ENCODE measurements at places on chromosomes 16 and 17. TPM values are rescaled to one million over a fixed set of nuclear protein-coding genes. Genes with fewer than 3 reads are reported as not detected.

DNA sequence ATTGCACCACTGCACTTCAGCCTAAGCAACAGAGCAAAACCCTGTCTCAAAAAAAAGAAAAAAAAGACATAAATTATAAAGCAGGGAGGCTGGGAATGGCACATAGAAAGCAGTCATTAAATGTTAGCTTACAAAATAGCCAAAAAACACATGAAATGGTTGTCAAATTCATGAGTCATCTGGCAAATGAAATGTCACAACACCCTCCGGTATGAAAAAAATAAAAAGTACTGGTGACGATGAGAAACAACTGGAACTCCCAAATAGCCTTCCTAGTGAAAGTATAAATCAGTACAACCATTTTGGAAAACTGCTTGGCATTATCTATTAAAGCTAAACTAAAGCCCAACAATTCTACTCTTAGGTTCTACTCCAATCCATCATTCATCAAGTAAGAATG, 3.5 kb upstream of the KATNB1 start:
- DNase-seq = no peak

DNA sequence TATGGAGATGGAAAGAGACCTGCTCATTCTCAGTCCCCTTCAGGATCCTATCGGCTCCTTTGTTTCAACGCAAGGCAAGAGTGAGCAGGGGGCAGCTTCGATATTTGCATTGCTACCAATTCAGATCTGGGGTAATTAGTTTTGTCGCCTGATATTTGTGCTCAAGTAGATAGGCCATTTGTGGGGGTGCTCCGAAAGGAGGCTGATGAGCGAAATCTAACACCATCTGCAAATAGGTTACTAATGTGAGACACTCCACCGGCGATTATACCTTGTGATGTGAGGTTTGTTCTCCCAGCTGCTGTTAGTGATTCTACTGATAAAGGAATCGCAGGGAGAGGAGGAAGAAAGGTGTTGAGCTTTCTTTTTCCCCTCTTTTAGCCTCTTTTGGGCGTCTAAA, 31.5 kb downstream of the WSCD1 start:
- no peak for DNase-seq

DNA sequence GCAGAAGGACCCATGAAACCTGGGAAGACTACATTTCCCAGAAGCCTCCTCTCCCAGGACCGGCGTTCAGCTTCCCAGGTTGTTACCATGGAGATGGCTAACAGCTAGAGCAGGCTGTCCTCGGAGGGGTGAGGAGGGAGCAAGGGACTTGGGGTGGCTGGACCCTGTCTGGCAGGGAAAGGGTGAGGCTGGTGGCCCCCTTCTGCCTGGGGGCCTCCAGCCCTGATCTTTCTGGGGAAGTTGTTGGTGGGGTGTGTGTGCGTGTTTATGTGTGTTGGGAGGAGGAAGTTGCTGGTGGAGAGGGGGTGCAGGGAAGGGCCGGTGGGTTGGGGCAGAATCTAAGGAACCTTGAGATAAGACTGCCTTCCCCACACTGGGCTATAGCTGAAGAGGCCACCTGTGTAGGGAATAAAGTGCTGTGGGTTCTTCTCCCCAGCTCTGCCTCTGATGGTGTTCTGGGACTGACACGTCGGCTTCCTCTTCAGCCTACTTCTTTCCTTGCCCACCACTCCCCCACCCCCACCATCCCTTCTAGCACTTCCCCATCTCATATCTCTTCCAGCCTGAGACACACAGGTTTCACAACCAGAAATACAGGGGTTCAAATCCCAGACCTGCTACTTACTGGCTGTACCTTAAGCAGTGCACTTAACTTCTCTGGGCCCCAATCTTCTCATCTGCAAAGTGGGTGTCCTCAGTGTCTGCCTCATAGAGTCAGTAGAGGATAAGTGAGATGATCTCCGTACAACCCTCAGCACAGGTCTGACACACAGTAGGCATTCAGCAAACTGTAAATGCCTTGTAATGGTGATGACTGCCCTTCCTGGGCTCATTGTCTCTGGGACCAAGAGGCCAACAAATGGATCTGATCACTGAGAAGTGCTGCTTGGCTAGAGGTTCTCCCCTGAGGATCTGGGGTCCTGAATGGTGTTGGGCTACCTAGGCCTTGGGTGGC, at the start of gene DRC7:
DRC7 (plus strand) TSS at position 82 of the 955 bp plus-strand sequence. CDS start 3,144 bp downstream, outside the sequence.
- DNase-seq = no peak

GRCh38 chr17:52606590-52606989, 448.1 kb upstream of the CA10 start:
- no peak for DNase-seq

DNA sequence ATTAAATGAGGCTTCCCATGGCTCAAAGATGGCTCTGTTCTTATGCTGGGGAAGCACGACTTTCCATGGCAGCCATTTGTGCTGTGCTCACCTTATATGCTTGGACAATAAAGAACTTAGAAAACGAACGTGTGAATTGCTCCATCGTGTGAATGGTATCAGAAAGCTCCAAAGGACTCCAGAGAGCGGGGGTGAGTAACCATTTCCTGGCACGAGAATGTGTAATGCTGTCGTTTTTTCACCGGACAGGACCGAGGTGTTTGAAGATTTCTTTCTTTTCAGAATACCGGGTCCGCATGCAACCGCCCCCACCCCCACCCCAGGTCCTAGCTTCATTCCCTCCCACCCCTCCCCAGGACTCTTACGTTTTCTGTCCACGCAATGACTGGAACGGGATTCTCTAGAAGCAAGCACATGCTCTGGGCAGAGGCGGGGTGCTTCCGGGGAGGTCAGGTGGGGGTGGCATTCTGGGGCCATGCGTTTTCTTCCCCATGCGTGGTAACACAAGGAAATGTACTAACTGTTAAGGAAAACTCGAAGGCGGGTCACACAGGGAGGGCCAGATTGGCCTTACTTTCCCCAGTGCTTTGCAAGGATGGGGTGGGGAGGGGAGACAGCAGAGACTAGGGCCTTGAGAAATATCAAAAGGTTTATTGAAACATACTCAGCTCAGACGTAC, 26.2 kb downstream of the GPRC5B start:
- no peak for DNase-seq

- DNase-seq = no peak
Observed at GRCh38 chr17:80793421-80793820, 198.2 kb upstream of the CHMP6 start.

- DNase-seq = no peak
Observed at GRCh38 chr16:85238233-85238647, 126.0 kb upstream of the CIBAR2 start.

DNA sequence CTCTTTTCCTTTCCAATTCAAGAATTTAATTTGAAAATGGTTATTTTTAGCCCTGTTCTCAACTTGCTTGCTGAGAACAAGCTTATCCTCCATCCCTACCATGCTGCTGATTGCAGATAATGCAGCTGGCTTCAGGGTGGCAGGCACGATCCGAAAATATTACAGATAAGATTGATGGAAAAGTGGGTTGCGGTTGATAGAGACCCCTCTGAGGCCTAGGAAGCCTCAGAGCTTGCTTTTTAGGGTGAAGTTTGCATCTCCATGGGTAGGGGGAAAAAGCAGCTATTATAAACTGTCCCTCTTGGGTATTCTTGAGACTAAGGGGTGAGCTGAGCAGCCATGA, 116.5 kb upstream of the GOT2 start:
- no peak for DNase-seq

- DNase-seq = no peak
Observed at GRCh38 chr16:28905800-28906372, 19.2 kb downstream of the RABEP2 start.

DNA sequence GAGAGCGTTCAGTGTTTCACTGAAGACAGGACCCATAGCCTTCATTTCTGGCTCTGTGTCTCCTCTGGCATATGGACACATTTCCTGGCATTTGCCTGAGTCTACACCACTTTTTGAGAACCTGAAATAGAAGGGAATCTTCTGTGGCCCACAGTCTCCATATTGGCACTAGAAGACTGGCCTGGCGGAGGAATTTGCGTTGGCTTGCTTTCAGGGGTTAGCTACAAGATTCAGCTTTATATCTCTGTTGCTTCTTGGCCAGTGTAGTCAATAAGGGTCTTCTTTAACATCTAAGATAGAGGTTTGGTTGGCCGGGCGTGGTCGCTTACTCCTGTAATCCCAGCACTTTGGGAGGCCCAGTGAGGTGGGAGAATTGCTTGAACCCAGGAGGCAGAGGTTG, 12.8 kb upstream of the CLEC18C start:
- DNase-seq = no peak

- no peak for DNase-seq
Observed at GRCh38 chr17:77905266-77905665, 53.2 kb upstream of the TNRC6C start.

GRCh38 chr16:10979717-10980601, 35.6 kb downstream of the CLEC16A start:
- DNase-seq = no peak

DNA sequence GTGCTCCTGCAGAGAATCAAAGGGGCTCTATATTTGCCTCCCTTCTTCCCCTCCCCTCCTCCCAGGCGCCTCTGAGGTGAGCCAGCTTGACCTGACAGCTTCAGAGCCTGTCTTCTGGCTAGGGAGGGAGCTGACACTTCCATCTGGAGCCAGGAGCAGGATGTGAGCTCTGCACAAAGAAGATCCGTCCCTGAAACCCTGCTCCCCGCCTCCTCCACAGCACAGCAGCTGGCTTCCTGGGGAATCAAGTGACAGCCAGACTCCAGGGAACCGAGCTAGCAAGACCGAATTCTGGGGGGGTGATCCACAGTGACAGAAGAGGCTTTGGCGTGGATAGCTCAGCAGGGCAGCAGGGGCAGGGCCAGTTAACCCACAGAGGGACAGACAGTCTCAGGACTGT, 37.2 kb downstream of the CCDC182 start:
- DNase-seq = peak; percentile 71

GRCh38 chr17:73984941-73985340, 218.5 kb upstream of the RPL38 start:
- peak; percentile 53 for DNase-seq

GRCh38 chr17:80475910-80476876, at the start of gene NPTX1:
Gene NPTX1, minus strand, starts transcription at chr17:80476607. Its CDS starts 161 bp downstream, at chr17:80476446.
- DNase-seq = no peak

DNA sequence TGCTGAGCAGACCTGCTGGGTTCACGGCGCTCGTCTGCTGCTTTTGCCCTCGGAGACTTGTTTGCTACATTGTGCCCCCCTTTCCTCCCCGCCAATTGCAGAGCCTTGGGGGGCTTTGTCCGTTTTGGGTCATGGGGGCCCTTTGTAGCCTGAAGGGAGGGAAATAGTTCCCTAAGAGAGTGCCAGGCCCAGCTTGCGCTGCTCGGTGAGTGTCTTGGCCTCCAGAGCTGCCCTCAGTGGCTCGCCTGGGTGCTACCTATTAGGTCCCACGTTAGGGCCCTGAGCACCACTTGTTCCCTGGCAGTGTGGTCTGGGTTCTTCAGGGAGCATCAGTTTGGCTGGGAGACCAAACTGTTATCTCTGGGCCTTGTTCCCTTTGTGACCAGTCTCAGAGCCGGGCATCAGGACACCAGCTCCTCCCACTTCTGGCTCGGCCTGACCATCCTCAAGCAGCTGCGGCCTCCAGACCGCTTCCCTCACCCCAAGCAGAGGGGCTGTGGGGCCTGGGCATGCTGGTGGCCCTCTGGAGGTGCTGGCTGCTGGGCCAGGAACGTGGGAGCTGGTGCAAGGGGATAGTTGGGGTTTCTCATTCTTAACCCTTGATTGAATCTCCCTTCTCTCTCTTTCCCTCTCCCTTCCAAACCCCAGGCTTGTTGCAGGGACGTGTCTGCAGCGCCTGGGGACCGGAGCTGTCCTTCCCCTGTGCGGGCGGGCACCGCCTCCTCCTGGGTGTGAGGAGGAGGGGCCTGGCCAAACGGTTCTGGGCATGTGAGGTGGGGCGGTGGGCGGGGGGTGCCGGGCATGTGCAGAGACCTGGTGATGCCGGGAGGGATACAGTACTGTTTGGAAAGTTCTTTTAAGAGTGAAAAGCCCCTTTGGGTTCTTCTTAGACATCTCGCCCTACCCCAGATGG, 16.0 kb upstream of the ITGB4 start:
- DNase-seq = no peak

RPRML gene
- polyA plus RNA-seq = not detected

GDPD1 gene
- 10.6 TPM for polyA plus RNA-seq

GPR139 gene
- polyA plus RNA-seq = not detected

TAX1BP3 gene
- 110 TPM for polyA plus RNA-seq

PRM2 gene
- polyA plus RNA-seq = not detected

ADAMTS18 gene
- 4.3 TPM for polyA plus RNA-seq

TSPOAP1 gene
- polyA plus RNA-seq = 43.2 TPM

CCL17 gene
- not detected for polyA plus RNA-seq
